ENCODE measurements at places on chromosomes 2 and 18.

- DNase-seq = no peak
These were observed 619 bp downstream of the GALM start for GRCh38 chr2:38666556-38666910.

- DNase-seq = no peak
These were observed 4.7 kb upstream of the OSBPL1A start for GRCh38 chr18:24402209-24402785.

GRCh38 chr18:23176701-23177432 lies 41.6 kb downstream of the CABLES1 start:
- no peak for DNase-seq

GRCh38 chr18:25256439-25256838 lies 95.5 kb downstream of the ZNF521 start:
- no peak for DNase-seq
